CD4-positive, alpha-beta T cell treated with Interleukin-1 beta for 1 hour (primary cell): ENCODE measurements at places on chromosomes 5 and 9.

GRCh38 chr5:178649580-178649979, 22.7 kb upstream of the CLK4 start:
- DNase-seq: no peak

DNA sequence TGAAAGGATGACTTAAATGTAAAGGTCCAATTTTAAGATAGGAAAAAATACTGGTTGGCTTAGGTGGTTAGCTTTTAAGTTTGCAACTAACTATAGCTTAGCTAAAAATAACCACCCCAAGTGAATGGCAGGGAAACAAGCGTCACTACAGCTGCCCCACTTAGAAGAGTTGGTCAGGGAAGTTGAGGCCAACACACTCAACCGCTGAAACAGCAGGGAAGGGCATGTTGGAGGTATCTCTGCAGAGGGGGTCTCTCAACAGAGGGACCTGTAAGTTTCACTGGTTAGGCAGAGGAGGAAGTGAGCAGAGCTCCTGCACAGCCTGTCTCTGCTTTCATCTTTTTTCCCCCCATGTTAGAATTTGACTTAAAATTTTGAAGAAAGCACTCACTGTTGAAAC, 75.3 kb downstream of the LHFPL2 start:
- no peak for DNase-seq

GRCh38 chr9:21837501-21837900, 35.1 kb downstream of the MTAP start:
- DNase-seq: no peak

DNA sequence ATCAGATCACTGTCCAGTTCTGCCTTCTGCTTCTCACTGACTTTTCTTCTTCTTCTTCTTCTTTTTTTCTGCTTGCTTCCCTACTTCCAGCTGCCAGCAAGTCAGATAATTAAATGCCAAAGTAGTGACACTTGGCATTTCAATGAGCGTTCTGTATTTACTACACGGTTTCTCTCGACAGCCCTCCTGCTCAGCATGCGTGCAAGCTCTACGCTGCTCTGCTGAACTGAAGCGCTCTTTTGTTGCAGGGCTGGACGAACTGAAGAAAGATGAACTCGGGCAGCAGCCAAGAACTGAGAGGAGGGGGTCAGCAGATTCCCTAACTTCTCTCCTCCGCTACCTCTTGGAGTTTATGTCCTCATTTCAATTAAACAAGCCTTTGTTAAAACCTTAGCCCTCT, 319.1 kb downstream of the GLIS3 start:
- DNase-seq: no peak

DNA sequence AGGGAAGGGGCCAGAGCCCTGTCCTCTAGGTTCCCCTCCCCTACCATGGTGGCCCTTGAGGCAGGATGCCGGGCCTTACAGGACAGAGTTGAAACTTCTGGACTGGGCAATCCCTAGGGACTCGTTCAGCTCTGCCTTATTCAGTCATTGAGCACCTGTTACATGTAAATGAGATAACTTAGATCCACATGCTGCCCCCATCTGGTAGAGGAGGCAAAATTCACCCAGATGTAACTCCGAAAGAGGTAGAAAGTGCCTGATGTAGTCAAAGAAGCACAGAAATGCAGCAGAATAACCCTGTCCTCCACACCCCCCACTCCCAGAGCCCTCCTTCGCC, 1.5 kb downstream of the GGTA1 start:
- peak; percentile 34 for DNase-seq

- no peak for DNase-seq
These were observed 14.3 kb downstream of the ARHGAP26 start for GRCh38 chr5:142784401-142784955.

- DNase-seq: no peak
These were observed 352.1 kb upstream of the CDH18 start for GRCh38 chr5:20340126-20340525.

GRCh38 chr9:5453673-5454072, 3.3 kb downstream of the CD274 start:
- no peak for DNase-seq

DNA sequence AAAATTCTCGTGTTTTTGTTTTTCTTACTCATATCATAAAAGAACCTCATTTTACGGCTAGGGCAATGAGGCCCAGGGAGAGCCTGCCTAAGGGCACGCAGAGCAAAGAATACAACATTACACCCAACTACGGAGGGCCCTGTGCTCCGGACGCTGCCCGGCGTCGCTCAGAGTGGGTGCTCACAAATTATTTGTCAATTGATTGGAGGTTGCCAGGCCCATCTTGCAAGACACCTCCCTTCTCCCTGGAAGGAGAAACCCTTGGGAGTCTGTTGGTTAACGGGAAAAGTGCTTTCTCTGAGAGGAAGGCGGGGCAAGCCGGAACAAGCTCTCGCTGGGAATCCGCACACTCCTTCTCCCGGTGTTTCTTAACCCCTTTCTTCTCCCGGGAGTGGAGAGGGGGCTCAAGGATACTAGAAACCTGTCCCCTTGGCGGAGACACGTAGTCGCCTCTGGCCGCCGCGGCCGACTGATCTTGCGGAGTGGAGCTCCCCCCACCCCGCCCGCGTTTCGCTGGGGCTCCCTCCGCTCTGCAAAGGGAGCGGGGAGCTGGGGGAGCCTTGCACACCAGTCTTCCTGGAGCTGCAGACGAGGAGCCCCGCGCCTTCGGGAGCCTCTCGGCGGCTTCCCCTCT, 599.3 kb upstream of the SGCD start:
- DNase-seq: no peak

DNA sequence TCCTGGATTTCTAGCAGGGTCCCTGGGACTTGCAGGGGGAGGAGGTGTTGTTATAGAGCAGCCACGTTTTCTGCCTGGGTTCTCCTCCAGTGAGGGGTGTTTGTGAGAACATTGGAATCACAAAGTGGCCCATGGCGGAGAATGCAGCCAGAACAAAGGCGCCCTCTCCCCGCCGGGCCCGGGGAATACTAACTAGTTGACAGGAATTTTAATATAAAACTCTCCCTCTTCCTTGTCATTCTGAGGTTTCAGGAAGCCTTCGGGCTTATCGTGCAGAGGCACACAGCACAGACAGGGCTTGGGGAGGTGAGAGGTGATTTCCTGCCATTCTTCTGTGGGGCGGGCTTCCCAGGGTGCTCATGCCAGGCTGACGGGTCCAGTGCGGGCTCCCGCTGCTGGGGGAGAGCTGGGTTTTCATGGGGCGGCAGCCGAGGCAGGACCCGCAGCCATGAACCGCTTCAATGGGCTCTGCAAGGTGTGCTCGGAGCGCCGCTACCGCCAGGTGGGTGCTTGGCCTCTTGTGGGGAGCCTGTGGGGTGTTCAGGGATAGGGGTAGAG, 37.7 kb downstream of the RGS3 start:
- DNase-seq: no peak

DNA sequence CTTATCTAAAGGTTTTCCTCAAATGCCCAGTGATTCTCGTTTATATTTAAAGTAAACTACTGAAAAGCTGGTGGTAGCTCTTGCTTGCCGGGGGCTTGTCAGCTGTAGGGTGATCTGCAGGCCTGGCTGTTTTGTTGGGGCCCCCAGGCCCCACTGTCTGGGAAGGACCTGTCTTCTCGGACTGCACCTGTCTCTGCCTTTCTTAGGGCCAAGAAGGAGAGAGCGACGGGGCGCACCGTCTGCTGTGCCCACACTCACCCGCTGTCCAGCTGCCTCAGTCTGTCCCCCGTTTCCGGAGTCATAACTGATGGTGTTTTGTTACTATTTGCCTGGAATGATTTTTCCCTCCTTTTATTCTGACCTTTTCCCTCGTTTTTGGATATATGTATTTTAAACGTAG, 94.1 kb upstream of the CACNA1B start:
- DNase-seq: no peak

DNA sequence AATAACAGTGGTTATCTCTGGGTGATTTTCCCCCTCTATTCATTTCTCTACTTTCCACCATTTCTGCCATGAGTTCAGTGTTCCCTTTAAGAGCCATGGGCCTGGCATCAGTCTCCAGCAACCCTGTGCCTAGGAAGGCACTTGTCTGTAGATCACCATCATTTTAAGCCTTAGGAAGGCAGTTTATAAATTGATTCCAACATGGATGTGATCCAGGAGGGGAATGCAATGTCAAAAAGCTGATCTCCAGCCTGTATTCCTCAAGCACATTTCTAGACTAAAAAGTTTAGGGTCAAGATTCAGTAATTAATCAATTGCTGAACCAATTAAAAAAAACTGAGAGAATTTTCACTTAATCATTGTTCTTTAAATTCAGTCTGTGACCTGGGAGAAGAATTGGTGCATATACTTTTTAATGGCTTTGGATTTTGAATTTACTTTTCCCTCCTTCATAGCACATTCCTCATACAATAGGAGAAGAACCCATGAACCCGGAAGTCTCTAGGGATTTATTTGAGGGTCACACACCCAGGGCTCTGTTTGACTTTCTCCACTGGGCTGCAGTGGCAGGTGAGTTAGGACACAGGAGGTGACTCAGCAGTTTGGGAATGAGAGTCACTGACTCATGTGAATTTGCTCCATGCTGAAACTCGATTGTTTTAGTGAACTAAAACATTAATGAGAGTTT, 6.1 kb upstream of the ERMP1 start:
- DNase-seq: no peak

GRCh38 chr9:137705906-137706305, 87.1 kb downstream of the EHMT1 start:
- DNase-seq: no peak

DNA sequence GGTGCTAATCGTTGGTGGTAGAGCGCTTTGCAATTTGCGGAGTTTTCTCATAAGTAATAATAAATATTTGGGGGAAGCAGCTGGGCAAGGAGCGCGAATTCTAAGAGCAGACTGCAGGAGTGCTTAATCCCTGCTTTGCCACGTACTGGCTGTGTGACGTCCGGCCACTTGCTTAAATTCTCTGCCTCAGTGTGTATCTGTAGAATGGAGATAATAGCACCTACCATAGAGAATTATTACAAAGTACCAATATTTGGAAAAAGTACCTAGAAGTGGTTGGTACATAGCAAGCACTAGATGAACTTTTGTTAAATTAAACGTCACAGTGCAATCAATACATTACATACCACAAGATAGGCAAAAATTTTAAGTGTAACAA, 598 bp upstream of the TMED7 start:
- no peak for DNase-seq

DNA sequence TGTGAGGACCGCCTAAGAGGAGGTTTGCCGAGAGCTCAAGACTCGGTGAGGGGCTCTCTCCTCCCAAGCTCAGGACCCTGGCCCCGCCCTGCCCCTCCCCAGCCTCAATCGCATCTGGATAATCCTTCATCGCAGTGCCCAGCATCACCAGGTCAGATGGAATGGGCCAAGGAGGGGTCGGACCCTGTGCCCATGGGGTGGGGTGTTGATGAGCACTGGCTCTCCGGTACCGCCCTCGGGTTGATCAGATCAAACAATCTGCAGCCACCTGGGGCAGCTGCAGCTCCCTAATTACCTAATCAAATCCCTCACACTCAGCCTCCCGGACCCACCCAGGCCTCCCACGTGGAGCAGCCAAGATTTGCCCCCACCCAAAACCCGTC, 24.4 kb upstream of the TDRD7 start:
- no peak for DNase-seq

DNA sequence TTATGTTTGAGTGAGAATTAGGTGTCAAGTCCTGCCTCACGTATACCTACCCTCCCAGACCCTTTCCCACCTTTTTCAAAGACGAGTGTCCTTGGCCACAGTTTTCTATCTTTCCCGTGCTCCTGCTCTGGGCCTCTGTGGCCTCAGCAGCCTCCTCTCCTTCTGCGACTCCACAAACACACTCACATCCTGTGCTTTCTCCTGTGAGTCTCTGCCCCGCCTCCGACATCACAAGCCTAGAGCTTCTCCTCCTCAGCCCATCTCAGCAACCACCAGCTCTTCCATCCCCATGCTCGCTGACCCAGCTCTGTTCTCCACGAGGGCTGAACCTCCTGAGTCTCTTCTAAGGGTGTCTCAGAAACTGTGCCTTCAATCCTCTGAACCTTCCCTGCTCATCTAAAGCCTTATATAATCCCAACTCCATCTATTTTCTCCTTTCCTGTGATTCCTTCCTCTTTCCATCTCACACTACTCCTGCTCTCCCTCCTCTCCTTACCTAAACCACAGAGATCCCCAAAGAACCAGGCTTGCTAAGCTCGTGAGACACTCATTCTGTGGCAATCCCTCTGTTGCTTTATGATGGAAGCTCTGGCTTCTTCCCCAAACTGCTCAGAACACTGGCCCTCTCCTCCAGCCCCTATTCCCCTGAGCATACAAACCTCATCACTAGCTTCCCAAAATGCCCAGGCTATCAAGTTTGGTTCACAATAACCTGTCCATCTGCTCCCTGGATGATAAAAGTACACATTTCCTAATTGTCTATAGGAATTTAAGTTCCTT, 55.2 kb downstream of the RASEF start:
- no peak for DNase-seq

DNA sequence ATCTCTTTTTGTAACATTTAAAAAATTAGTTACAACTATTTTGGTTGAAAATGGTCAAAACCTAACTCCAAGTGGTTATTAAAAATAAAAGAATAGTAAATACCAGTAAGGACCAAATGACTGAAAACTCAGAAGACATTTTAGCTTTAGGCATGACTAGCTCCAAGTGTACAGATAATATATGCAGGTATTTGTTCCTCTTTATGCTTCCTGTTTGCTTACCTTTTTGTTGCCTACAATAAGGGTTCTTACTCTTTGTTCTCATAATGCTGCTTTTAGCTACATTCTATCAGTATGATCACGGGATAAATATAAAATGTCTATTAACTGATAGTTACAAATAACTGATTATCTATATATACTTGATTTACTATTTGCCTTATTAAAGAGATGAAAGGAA, 259.6 kb downstream of the CDH12 start:
- DNase-seq: no peak

GRCh38 chr9:92242260-92243136, 51.0 kb downstream of the IARS1 start:
- DNase-seq: no peak

DNA sequence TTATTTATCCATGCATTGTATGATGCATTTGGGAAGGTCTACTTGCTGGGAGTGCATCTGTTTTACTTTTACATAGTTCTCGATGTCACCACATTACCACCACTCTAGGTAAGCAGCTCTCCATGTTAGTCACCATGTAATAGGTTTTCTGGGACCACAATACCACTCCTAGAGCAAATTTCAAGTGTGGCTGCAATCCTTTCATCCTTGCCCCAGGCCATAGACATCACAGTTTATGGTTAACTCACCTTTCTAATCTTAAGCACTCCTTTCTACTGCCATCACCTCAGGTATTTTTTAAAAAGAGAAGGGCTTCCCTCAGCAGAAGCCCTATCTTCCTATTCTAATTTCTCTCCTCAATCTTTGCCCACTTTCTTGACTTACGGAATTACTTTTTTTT, 354.1 kb downstream of the PLK2 start:
- DNase-seq: no peak

- DNase-seq: peak; percentile 20
These were observed 33.6 kb downstream of the ERMP1 start for GRCh38 chr9:5799314-5799713.

- no peak for DNase-seq
These were observed 38.0 kb downstream of the SLC35D2 start for GRCh38 chr9:96345551-96345950.

- DNase-seq: no peak
These were observed 24.4 kb upstream of the SMIM15 start for GRCh38 chr5:61186634-61187033.

- no peak for DNase-seq
These were observed 957.8 kb upstream of the CTNND2 start for GRCh38 chr5:12861886-12862654.
